CD4-positive, alpha-beta T cell treated with Interleukin-12 subunit alpha and Interleukin-12 subunit beta, for 1 hour (primary cell): ENCODE measurements at places on chromosomes 2 and 18.

DNA sequence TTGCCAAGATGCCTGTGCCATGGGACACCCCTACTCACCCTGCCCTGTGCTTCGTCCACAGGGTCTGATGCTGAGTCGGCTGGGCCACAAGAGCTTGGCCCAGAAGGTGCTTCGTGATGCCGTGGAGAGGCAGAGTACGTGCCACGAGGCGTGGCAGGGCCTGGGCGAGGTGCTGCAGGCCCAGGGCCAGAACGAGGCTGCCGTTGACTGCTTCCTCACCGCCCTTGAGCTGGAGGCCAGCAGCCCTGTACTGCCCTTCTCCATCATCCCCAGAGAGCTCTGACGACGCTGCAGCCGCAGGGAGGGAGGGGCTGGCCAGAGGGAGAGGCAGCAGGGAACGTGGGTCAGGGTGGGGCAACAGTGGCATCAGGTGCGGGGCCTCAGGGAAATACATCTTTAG is 81.5 kb downstream of the STPG4 start:
- no peak for DNase-seq

- DNase-seq, result no peak
These were observed 751.1 kb downstream of the CCDC85A start for GRCh38 chr2:56934866-56935265.

DNA sequence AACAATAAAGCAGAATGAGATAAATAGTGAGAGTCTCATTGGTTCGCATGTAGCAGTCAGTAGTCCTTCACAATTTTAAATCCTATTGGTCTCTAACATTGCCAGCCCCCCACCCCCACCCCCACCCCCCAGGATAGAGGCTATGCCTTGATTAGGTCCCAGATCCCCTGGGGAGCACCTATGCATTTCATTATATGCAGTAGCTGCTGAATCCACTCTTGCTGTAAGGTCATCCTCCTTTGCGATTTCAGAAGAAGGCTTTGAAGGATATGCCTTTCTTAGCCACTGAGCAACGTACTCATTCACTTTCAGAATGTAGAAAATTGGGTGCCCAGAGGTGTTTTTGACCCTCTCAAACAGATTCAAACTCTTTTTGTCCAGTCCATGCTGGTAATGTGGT is 382.8 kb upstream of the GALNT5 start:
- DNase-seq, result no peak

- no peak for DNase-seq
These were observed 202.4 kb upstream of the AGAP1 start for GRCh38 chr2:235291461-235291860.

GRCh38 chr2:136206613-136207012 is 88.7 kb upstream of the CXCR4 start:
- DNase-seq, result no peak

- DNase-seq, result peak; percentile 77
These were observed 2.8 kb downstream of the CYTIP start for GRCh38 chr2:157441072-157441454.

DNA sequence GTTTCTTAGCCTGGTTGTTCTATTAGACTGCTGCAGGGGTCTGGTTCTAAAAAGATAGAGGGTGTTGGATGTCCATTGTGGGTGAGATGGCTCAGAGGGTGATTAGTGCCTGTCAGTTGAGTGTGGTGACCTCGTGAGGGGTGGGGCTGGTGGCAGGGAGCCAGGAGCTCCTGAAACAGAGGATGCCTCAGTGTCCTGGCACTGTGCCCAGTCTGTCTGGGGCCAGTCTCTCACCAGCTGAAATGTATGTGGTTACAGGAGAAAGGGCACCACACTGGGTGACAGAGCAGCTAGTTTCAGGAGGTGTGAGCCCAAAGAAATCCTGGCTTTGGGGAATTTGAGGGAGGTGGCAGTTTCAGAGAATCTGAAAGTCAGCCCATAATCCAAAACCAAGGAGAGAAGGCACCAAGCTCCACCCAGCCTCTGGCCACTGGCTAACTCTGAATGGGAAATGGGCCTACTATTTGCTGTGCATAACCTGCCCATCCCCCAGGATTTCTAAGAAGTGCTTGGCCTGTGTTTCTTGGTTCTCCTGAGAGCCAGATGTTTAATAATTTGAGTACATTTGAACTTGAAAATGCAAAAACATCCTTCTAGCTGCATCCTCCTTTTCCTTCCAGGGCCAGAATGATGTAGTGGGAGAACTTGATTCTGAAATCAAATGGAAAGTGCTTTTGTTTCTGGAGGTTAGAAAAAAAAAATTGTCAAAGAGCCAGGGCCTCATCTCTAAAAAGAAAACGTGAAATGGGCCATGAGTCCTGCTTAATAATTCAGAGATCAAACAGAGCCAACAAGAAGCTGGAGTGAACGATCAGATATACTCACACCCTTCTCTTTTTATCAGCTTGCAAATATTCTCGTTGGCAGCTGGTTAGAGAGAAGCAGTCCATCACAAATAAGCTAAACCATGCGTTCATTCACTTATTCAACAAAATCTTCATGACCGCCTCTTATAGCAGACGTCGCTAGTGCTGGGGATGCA is 92.3 kb downstream of the B3GNT2 start:
- DNase-seq, result peak; percentile 67

- DNase-seq, result no peak
These were observed 174.3 kb downstream of the KCNE4 start for GRCh38 chr2:223226264-223226663.

DNA sequence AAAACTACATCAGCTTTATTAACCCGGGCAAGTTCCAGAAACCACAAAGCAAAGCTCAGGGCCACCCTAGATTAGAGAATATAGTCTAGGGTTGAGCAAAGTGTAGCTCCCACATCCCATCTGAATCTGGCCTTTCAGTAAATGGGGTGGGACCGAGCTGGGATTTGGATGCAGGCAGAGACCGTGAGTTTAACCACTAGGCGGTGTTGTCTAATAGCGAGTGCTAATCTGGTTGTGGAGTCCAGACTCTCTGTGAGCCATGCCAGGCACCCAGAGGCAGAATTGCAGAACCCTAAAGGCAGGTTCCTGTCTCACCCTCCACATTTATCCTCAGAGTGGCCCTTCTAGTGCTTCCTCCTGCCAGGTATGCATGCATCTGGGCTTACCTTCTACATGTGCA is 435.9 kb downstream of the TSN start:
- DNase-seq, result no peak

DNA sequence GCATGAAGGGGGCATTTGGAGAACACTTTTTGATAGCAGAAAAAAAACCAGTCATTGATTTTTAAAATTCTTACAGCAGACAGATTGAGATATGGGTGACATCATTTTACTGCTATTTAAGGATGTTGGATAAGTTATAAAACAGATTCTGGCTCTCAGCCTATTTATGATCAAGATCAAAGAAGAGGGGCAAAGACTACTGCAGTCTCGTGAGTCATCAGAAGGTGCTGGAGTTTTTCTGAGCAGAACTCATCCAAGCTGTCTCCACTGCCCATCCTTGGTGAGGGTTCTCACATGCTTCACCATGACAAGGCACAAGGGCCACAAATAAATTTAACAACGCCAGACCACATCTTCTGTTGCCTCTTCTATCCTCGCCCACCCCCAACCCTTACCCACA is 58.8 kb downstream of the ST6GAL2 start:
- DNase-seq, result no peak

GRCh38 chr18:58784601-58785137 is 80.0 kb upstream of the ZNF532 start:
- DNase-seq, result no peak

GRCh38 chr2:161423421-161424393 is 7.6 kb downstream of the TBR1 start:
- no peak for DNase-seq

GRCh38 chr2:135164431-135164830 is 112.3 kb downstream of the RAB3GAP1 start:
- DNase-seq, result no peak

DNA sequence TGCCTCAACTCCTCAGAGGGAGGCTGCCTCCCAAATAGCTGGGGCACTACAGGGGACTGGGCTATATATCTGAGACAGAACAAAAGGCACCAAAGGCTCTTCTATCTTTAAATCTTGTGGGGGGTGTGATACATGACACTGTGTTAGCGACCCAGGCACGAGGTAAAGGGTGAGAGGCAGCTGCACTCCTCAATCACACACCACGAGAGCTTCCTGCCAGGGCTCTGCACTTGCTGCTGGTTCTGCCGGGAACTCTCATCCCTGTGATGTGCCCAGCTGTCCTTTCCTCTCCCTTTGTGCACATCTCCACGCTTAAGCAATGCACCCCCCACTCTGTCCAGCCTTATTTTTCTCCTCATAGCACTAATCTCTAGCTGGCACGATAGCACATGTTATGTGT is 32.4 kb downstream of the NPC1 start:
- no peak for DNase-seq

DNA sequence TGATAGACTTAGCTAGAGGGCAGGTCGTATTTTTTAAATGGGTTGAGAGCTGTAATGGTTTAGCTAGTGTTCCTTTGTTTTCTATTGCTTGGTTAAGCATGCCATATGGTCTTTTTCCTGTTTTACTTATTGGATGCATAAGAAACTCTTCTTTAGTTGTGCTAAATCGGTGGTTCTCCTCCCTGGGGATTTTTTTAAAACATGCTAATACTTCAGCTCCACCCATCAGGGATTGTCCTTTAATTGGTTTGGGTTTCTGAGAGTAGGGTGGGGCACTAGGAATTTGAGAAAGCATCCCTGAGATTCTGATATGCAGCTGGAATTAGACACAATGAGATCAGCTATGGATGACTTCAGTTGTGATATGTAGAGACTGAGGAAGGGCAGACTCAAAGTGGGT is 497.2 kb downstream of the THSD7B start:
- DNase-seq, result no peak

DNA sequence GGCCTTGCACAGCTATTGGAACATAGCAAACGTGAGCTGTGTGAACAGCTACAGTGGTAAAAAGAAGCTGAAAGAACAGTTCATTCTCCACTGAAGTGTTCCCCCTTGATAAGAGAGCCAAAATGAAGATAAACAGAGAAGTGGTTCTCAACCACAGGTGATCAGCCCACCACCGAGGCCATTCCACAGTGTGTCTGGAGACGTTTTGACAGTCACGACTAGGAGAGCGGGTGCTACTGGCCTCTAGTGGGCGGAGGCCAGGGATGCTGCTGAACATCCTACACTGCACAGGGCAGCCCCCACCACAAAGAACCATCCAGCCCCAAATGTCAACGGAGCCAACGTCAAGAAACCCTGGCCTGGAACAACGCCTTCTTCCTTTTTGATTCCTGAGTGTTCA is 38.4 kb downstream of the ADCY3 start:
- DNase-seq, result no peak

DNA sequence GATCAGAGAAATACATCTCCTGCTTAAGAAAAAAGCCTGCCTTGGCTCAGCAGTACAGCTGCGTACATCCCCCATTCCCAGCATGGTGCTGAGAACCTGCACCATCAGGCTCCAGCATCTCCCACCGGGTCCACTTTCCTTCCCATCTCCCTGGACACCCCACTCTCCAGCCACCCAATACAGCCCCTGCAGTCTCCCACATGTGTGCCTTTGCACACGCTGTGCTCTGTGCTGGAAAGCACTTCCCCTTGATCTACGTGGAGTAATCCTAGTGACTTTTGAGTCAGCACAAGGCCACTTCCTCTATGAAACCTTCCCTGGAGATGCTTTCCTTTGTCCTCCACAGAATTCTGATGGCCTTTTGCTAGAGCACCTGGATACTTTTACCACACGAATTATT is 17.0 kb downstream of the STAT1 start:
- no peak for DNase-seq

DNA sequence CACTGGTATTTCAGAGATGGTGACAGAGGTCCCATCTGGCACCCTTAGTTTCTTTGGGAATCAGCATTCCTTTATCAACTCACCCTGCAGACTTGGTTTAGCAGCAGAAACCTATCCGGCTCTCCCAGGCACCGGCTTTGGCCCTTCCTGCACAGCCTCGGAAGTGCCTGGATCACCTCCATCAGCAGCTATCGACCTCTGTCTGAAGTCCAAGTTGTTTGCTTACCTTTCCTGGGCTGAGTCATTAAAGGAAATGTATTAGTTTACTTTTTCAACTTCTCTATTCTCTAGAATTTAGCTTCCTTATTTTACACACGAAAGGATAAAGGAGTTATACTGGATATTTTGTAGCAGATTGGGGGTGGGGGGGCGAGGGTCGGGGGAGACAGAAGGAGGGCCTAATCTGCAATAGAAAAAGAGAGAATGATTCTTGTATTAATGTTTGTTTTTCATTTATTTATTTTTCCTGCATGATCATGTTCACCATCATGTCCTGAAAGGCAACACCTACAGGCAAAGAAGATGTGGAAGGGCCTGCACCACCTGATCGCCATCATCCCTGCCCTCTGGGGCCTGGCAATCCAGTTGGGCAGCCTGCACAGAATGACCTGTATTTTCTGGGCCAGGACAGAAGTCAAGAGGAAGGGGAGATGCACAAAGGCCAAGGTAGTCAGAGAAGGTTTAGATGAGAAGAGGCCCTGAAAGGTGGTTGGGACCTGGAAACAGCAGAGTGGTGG is 22.1 kb upstream of the MAT2A start:
- DNase-seq, result no peak

GRCh38 chr18:56319953-56320352 is 318.4 kb downstream of the TXNL1 start:
- no peak for DNase-seq

GRCh38 chr2:138210487-138210886 is 246.2 kb downstream of the HNMT start:
- DNase-seq, result no peak

DNA sequence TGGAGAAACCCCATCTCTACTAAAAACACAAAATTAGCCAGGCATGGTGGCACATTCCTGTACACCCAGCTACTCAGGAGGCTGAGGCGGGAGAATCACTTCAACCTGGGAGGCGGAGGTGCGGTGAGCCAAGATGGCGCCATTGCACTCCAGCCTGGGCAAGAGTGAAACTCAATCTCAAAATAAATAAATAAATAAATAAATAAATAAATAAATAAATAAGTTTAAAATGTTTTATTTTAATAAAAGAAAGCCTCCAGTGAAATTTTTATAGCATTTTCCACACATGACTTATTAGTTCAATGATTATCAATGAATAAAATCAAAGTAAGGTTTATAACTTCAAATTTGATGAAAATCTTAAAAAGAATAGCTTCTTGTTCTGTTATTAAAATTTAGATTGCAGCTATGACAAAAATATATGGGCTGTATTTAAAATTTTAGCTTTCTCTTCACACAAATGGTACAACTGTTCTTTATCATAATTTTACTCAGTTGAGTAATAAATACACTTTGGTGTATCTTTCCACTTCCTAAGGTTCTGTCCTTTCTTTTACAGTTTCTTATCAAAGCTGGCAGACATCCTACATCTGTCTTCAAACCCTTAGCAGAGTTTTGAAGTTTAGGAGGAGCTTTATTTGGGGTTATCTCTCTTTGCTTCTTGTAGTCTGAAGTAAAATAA is 78.4 kb upstream of the ZSWIM2 start:
- DNase-seq, result no peak

GRCh38 chr2:240291337-240292034 is 144.0 kb upstream of the GPC1 start:
- DNase-seq, result no peak

DNA sequence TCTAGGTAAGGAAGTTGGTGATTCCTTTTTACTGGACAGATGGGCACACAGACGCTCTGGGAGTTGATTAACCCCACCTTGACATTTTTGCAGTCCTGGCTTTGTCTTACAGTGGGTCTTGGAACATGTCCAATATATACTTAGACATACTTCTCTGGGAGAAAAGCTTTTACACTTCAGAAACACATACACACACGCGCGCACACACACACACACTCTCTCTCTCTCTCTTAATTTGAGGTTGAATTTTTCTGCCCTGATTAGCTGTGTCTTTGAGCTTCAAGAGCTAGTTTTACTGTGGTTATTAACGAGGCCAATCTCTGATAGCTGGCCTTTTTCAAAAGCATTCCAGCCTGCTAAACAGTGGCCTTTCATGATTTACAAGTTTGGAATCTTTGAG is 215.0 kb downstream of the MYCN start:
- DNase-seq, result no peak

GRCh38 chr2:150097901-150098531 is 389.5 kb downstream of the RND3 start:
- DNase-seq, result no peak
